ENCODE measurements at places on chromosomes 12 and 14.

DNA sequence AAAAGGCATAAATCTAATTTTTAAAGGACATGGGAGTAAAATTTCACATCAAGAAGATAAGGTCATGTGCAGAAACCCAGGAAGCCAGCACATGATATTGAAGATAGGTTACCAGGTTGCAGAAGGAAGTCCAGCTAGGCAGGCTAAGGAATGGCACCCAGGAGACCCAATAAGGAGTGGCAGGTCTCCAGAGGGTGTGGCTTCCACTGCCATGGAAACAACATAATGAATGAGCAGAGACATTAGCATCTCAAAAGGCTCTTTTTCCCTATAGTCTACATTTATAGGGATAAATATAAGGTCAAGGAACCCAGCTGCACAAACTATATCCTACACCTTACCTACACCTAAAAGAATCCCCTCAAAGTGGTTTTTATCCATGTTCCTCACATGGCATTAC lies 275.9 kb downstream of the RPS29 start:
- DNase-seq: no peak

DNA sequence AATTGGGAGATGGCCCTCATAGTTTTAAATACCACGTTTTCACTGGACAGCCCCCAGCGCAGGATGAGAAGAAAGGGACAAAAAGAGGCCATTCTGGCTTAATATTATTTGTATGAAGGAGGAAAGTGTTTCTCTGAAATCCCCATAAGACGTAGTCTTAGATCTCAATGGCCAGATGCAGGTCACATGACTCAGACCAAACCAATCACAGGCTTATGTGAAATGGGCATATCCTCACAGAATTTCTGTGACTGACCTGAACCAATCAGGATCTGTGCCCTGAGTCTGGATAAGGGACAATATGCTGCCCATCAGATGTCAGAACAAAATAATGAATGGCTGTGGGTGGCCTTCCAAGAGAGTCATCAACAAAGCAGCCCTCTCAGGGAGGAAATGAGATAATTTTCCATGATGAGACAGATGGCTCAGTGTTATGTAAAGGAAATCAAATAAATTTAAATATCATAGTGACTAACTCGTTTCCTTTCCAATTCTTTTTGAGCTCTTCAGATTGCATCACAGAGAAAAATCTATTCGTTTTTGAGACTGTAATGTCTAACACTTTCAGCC lies 1009.5 kb upstream of the TMEM132C start:
- DNase-seq: no peak

GRCh38 chr12:108525681-108526080 lies 10.6 kb downstream of the FICD start:
- DNase-seq: no peak

GRCh38 chr12:124744659-124745464 lies 118.8 kb downstream of the SCARB1 start:
- no peak for DNase-seq

DNA sequence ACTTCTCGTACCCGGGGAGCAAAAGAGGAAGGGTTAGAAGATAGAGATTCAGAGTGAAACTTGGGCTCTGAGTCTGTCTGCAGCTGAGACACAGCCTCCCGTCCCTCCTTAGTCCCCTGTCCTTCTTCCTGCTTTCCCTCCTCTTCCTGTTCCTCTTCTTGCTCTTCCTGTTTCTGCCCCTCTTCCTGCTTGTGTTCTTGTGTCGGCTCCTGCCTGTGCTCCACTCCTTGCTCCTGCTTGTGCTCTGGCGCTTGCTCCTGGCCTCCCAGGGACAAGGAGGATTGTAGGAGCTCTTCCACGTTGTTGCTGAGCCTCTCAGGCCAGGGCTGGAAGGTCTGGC lies 3.0 kb downstream of the ACRBP start:
- no peak for DNase-seq

DNA sequence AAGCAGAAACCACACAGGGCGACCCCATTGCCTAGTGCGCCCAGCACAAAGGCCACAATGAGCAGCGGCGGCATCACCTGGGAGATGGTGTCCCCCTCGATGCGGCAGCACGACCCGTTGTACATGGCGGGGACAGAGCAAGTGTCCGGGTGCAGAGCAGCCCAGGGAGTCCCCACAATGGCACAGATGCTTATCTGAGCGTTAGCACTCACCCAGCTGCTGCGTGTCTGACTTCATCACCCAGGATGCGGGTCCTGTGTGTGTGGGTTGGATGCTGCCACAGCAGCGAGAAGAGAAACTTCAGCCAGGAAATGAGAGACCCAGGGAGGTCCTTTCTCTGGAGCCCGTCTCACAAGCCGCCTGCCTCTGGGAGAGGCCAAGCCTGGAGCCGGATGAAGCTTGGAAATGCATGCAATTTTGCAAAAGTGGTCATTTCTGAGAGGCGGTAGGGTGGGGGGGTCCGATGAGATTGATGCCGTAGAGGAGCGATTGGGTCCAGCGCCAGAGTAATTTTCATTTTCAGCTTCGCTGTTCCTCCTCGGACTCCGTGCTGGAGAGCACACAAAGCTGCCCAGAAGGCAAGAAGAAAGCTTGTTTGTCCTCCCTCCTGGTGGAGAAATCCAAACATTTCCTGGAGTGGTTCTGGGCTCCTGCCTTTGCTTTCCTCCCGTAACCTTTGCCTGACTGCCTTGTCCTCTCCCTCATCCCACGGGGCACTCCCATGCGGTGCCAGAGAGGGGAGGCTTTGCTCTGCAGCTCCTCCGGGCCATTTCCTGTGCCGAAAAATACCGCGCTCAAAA lies at the start of gene HCAR1:
HCAR1 (minus strand) TSS at position 630 of the 800 bp plus-strand sequence; CDS start at position 125, 505 bp downstream.
- peak; percentile 52 for DNase-seq

DNA sequence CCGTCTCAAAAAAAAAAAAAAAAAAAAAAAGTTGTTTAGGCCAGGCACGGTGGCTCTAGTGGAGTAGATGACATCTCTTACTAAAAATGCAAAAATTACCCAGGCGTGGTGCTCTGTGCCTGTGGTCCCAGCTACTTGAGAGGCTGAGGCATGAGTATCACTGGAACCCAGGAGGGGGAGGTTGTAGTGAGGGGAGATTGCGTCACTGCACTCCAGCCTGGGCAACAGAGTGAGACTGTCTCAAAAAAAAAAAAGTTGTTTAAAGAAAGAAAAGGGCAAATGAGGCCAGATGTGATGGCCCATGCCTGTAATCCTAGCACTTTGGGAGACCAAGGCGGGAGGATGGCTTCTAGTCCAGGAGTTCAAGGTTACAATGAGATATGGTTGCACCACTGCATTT lies 36.6 kb upstream of the SPPL3 start:
- no peak for DNase-seq

- no peak for DNase-seq
Measured at GRCh38 chr12:75711271-75711670, 199.9 kb upstream of the KRR1 start.

- no peak for DNase-seq
Measured at GRCh38 chr14:105141486-105142281, 26.9 kb downstream of the JAG2 start.

GRCh38 chr12:53726946-53727309 lies 324 bp downstream of the CALCOCO1 start:
- no peak for DNase-seq

DNA sequence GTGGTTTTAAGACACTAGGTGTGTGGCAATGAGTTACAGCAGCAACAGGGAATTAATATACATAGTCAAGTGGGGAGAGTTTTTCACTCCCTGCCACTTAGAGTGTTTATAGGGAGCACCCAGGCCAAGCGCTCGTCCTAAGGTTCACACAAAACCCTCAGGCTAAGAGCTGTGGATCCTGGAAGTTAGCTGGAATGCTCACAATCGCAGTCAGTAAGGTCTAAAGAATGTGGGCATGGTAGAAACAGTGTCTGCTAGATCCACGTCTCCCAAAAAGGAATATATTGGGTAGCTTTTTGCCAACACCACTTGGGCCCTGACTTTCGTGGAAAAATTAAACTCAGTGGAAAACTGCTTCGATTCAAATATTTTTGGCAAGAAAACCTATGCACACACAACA lies 36.6 kb downstream of the STAB2 start:
- DNase-seq: no peak

GRCh38 chr14:57818511-57818910 lies 47.4 kb downstream of the SLC35F4 start:
- DNase-seq: no peak

- DNase-seq: no peak
Measured at GRCh38 chr12:104522985-104523722, 66.4 kb downstream of the CHST11 start.

- no peak for DNase-seq
Measured at GRCh38 chr12:116539905-116540482, 19.2 kb upstream of the MAP1LC3B2 start.

GRCh38 chr12:12990700-12991468 lies 9.2 kb downstream of the HEBP1 start:
- no peak for DNase-seq

DNA sequence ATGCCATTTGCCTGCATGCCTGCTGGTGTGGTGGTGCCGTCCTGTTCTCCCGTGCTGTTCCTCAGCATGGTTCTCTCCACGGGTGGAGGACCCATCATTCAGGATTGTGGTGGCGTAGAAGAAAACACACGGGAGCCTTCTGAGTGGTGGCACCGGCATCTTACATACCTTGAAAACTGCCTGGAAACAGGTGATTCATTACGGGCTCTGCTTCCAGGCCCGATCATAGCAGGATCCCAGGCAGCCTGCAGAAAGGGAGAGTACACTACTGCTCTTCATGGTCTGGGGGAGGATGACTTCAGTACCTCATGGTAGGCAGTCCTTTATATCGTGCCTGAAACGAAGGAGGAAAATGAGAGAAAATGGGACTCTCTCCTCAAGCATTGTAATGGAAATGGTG lies 66.6 kb upstream of the KCNA5 start:
- no peak for DNase-seq

- DNase-seq: no peak
Measured at GRCh38 chr12:131928080-131928710, 881 bp upstream of the PUS1 start.

GRCh38 chr12:64273527-64274403 lies 51.7 kb upstream of the KICS2 start:
- DNase-seq: no peak

- no peak for DNase-seq
Measured at GRCh38 chr12:110123919-110124268, 263 bp upstream of the IFT81 start.

DNA sequence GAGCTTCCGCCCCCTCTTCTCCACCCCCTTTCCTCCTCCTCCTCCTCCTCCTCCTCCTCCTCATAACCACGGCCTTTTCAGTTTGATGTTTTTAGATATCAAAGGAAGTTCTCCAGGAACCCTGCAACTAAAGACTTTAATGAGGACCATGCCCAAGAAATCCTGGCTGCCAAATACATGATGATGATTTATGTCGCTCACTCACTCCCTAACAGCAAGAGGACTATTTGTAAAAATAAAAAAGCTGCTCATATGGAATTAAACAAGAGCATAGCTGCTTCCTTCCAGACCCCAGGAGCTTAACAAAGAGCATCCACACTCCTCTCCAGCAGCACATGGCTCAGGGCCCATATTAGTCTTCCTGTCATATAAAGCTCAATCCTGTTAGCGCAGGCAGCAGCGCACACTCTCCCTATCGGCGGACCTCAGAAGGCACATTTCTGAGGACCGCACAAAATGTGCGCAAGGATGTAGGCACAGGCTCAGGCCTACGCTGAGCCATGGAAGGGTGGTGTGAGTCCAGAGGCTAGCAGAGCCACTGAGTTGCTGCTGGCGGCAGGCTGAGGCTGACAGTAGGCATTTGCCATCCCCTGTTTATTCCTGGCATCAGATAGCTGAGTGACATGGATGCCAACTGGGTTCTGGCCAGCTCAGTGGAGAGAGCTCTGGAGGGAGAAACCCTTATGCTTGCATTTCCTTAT lies 232.8 kb downstream of the MSRB3 start:
- no peak for DNase-seq

DNA sequence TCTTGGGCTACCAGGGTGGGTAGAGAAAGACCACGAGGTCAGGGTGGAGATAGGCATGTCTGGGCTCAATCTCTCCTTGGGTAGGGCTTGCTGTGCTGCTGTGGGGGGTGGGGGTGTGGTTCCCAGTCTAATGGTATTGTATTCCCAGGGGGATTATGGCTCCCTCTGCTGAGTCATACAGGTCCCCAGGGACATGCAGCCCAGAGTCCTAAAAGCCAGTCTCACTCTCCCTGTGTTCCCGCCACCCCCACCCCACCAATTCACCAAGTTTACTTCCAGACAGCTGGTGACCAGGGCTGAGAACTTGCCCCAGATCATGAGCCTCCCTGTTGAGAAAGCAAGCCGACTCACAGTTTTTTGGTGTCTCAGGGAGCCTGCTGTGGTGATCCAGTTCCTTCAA lies 367.6 kb downstream of the C12orf75 start:
- DNase-seq: no peak

DNA sequence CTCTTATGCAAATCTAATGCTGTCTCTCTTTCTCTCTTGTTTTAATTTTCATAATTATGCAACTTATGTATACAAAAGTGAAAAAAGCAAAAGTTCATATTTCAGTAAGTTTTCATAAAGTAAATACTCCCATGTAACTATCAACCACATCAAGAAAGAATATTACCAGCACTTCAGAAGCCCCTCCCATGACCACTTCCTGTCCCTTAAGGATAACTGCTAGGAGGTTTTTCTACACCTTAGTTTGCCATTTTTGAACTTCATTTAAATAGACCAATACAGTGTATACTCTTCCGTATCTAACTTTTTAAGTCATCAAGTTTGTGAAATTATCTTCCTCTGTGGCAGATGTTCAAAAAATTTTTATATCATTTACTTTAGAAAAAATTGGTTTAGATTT lies 547 bp upstream of the OR4K15 start:
- DNase-seq: no peak

DNA sequence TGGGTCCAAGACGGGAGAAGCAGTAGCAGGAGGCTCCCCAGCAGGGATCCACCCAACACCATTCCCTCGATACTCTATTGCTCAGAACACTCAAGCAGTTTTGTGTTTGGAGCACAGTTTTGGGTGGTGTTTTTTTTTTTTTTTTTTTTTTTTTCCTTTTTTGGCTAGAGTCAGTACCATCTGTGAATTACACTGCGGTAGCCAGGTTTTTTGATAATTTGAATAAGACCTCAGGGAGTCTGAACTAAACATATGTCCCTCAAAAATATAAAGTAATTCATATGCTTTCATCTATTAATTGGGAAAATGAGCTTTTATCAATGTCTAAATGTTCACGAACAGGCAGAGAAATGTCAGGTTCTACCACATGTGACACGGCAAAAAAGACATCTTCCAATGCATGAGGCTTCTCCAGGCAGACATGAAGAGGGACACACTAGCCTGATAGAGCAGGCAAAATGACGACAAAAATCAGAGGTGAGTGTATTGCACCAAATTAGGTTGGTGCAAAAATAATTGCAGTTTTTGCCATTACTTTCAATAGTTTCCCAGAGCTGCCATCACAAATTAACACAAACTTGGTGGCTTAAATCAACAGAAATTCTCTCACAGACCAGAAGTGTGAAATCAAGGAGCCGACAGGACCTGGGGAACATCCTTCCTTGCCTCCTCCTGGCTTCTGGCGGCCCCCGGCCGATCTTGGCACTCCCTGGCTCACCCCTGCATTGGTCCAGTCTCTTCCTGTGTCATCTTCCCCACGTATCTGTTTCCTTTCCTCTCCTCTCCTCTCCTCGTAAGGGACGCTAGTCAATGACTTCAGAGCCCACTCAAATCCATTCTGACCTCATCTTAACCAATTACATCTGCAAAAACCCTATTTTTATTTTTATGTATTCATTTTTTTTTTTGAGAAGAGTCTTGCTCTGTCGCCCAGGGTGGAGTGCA lies 33.9 kb downstream of the FOXN3 start:
- DNase-seq: no peak
